ENCODE measurements at places on chromosomes 16 and 17.

DNA sequence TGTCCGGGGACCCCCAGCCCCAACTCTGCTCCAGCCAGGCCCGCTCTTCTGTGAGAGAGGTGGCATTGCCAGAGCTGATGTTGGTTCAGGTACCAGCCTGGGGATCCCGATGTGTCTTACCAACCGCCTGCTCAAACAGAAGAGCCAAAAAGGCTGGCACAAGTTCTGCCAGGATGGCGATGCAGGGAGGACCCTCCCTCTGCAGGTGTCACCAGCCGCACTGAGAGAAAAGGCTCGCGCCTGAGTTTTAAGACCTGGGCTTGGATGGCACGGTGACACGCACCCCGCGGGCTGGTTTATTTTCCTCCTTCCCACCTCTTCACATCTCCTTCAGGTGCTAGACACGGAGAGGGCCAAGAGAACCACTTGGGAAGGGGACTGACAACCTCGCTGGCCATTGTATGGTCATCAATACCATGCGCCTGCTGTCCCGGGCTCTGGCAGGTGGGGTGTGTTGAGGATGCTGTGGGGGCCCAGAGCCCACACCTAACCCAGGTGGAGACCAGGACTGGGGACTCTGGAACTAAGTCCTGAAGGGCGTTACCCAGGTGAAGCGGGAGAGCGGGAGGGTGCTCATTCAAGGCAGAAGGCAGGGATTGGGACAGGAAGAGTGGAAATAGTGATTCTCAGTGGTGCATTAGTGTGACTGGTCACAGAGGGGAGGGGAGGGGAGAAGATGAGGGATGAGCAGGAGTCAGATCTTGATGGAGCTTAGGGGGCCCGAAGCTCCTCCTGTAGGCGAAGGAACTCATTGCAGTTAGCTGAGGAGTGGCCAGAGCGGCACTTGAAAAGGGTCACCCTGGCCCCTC lies 16.3 kb downstream of the FOXJ1 start:
- no peak for DNase-seq

GRCh38 chr17:44920565-44920940 lies 5.3 kb upstream of the GFAP start:
- DNase-seq = peak; percentile 2

DNA sequence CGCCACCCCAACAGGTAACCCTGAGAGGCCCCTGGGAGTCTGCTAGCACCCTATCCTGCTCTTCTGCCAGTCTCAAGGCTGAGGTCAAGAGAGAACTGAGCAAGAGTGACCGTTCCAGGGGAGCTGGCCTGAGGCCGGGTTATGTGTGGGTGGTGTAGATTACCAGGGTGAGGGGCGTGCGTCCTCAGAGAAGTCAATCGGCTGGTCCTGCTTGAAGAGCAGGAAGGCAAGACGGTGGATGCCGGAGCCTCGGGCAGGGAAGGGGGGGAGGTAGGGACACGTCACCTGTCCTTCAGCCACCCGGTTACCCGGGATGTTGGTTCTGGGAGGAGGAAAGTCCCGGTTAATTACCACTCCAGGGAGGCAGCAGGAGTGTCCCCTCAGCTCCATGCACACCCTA lies 2.6 kb upstream of the TRIM65 start:
- no peak for DNase-seq

- DNase-seq = no peak
These were observed 117.0 kb downstream of the METRNL start for GRCh38 chr17:83196366-83196765.

GRCh38 chr16:57899771-57900661 lies 70.9 kb downstream of the CNGB1 start:
- DNase-seq = peak; percentile 79

- no peak for DNase-seq
These were observed 24.6 kb downstream of the COG7 start for GRCh38 chr16:23428351-23428750.

DNA sequence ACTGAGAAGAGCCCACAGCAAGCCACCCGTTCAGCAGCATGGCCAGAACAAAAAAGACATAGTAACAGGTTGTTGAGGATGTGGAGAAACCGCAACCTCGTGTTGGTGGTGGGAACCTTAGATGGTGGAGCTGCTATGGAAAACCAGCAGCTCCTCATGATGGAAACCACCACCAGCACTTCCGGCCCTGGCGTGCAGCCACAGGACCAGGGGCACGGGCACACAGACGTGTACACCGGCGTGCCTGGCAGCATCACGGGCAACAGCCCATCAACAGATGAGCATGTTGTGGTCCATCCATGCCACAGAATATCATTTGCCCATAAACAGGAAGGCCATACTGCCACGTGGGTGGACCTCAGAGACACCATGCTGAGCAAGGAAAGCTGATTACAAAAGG lies 11.9 kb downstream of the CTU2 start:
- no peak for DNase-seq

- no peak for DNase-seq
These were observed 260.1 kb upstream of the C16orf82 start for GRCh38 chr16:26806657-26807056.

GRCh38 chr16:871562-872345 lies 71.2 kb upstream of the GNG13 start:
- DNase-seq = no peak

DNA sequence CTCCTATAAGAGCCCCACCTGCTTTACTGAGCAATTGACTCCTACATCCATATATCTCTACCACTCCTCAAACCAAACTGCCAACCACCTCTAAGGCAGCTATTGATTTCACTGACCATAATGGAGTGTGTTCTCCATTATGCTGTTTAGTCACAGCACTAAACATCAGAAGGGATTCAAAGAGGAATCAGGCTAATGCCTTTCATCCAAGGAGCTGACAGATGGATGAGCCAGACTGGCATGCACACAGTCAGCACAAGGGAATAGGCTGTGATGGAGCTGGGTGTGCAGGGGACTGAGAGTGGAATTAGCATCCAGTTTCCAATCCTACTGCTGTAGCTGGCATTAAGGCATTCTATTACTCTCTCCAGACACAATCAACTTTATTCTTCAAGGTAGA lies 88.7 kb upstream of the CCL2 start:
- no peak for DNase-seq

- DNase-seq = no peak
These were observed 10.7 kb upstream of the ZNF423 start for GRCh38 chr16:49866595-49867071.

GRCh38 chr16:30416624-30417528 lies 9.5 kb downstream of the ZNF771 start:
- DNase-seq = no peak

DNA sequence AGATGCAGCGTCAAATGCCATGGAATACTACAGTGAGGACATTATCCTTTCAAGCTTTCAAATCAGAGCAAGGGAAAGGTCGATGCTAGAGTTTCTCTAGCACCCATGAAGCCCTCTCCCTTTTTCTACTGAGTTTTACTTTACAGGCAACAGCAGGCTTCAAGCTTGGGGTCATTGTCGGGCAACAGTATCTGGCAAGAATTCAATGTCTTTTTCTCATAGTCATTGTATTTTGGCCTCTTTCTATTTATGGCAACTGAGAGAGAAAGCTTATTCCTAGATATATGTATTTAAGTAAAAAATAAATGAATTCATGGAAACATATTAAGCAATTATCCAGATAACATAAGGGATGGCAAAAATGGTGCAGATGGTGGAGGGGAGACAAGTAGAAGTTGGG lies 364 bp upstream of the CETP start:
- DNase-seq = no peak

- DNase-seq = no peak
These were observed 603 bp upstream of the MRTFB start for GRCh38 chr16:14070555-14070876.

DNA sequence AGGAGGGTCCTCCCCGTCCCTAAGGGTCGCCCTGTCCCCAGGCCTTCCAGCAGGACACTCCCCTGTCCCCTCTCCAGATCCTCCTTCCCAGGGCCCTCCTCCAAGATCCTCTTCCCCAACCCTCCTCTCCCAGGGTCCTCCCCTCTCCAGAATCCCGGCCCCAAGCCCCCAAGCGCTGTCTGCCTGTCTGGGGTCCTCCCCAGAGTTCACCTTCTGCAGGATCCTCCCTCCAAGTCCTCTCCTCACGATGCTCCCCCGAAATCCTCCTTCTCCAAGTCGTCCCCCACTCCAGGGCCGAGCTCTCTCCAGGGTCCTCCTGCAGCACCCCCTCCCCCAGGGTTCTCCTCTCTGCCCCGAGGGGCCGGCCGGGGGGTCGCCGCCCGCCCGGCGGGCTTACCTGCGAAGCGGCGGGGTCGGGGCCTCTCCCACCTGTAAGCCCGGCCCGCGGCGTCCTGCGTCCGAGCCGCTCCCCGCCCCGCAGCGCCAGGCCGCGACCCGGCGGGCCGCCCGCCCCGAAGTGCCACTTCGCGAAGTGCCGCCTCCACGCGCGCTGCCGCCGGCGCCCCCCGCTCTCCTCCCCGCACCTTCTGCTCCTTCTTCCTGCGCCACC lies 678 bp upstream of the BAIAP2 start:
- DNase-seq = no peak

- DNase-seq = no peak
These were observed 11.6 kb downstream of the WNT9B start for GRCh38 chr17:46862949-46863348.

- no peak for DNase-seq
These were observed 44.1 kb downstream of the GTF3C1 start for GRCh38 chr16:27505297-27506236.

GRCh38 chr17:63445571-63445953 lies 544 bp downstream of the CYB561 start:
- peak; percentile 75 for DNase-seq

DNA sequence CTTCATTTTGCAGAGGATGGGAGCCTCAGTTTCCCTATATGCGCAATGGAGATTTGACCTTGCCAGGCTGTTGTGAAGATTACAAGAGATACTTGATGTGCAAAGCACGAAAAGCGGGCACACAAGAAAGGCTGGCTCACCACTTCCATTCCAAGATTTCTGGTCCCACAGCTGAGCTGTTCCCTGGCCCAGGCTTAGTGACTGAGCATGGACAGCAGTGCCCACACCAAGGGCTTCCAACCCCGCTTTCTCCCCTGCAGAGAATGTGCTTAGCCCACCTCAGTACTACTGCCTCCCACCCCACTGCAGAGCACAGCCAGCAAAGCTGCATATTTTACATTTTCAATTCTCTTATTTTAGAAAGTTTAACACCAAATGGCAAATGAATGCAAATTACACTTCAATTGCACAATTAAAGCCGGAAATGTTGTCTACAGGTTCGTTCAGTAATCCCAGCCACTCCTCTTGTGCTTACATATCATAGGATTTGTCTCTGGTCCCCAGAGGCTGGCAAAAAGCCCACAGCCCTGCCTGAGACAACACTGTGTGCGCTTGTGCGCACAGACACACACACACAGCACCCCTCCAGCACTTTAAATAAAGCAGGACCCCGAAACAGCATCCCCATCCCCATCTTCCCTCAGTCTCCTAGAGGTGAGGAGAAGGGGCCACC lies 51.8 kb downstream of the VAC14 start:
- DNase-seq = no peak

DNA sequence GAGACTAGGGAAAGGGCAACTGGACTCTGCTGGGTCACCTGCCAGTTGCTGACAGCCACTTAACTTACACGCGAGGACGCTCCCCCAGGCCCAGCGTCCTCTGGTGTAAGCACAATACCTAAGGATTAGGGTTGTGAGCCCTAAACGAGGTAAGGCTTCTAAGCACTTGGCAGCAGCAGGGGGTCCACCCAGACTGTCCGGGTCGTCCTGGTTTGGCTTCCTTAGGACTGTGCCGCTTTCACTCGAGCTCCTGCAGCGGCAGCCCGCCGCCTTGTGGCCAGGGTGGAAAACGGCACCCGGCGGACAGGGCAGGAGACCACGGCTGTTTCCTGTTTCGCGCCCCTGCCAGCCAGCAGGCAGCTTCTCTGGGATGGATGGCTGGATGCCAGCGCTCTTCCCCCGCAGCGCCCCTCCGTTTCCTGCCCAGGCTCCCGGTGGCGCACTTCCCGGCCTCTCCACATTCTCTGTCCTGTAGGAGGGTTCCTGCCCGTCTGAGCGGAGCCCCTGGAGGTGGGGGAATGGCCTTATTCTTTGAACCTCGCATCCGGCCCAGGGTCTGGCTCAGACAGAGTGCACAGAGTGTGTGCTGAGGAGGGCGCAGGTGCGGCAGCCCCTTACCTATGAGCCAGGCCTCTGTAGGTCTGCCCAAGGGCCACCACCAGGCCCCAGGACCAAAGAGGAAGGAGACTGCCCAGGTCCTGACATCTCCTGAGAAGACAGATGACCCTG lies 47.0 kb upstream of the AMZ2 start:
- DNase-seq = peak; percentile 79

- no peak for DNase-seq
These were observed 39.3 kb downstream of the CHD9 start for GRCh38 chr16:53094013-53094630.

DNA sequence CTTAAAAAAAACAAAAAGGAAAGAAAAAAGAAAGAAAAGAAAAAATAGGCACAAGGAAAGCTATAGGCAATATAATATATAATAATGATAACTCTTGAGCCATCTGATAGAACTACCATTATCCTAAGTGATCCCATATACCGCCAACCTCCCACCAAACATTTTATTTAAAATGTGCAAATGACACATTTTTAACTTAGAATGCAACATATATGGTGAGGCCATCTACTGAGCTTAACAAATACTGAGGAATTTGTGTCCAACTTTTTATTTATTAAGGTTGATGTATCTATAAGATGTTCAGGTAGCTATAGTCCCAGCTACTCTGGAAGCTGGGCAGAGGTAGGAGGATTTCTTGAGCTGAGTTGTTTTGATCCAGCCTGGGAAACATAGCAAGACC lies 14.4 kb upstream of the APPBP2 start:
- no peak for DNase-seq

DNA sequence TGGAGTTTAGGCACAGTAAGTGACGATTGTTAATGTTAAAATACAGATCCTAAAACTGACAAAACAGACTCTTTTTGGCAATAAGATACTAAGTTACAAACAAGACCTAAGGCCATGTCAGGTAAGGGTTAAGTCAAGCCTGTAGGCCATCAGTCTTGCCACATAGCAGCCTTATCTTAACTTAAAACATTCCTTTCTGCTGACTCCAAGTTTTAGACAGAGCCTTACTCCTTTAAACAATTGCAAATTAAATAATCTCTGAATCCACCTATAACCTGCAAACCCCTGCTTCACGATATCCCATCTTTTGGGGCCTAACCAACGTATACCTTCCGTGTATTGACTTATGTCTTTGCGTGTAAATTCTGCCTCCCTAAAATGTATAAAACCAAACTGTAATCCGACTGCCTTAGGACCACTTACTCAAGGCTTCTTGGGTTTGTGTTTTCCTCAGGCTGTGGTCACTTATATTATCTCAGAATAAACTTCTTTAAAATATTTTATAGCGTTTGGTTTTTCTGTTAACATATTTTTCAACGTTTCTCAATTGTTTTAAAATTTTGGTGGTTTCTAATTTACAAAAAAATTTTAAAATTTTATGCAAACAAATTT lies 64.4 kb downstream of the EFCAB5 start:
- DNase-seq = no peak

- DNase-seq = no peak
These were observed 14.3 kb downstream of the EFCAB13 start for GRCh38 chr17:47338026-47338425.

GRCh38 chr16:23788685-23789084 lies 33.9 kb downstream of the CHP2 start:
- DNase-seq = no peak

DNA sequence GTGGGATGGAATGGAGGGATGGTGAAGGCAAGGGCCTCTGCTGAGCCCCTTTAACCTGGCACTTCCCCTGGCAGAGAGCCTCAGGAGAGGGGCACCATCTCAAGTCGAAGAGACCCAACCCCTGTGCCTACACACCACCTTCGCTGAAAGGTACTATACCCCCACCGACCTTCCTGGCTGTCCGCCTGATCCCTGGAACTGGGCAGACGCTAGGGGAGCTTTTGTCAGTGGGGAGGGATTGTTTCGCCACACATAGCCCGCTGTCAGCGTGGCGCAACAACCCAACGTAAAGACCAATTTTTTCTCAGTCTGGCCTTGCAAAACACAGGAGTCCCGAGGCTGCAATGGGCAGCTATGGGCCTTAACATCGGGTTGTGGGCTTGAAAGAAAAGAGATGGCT lies 3.1 kb downstream of the PPP1R1B start:
- DNase-seq = no peak

Measured in activated CD8-positive, alpha-beta memory T cell treated with anti-CD3 and anti-CD28 coated beads, Interleukin-2, amount 50 U/mL, for 4 hours (primary cell).